Activated CD4-positive, alpha-beta T cell treated with anti-CD3 and anti-CD28 coated beads, Interleukin-10, Interleukin-2, amounts not matched to agents 100 ng/mL and 50 ng/mL, durations not matched to agents 16 hours and 8 hours (primary cell): ENCODE measurements at places on chromosomes 13 and 19.
A peak's percentile ranks its signal among the peaks of the same experiment; 100 is the strongest.

- DNase-seq: no peak
Measured at GRCh38 chr13:46662690-46663089, 109.7 kb downstream of the LRCH1 start.

GRCh38 chr13:90485436-90485835, 862.1 kb upstream of the MIR17HG start:
- no peak for DNase-seq

DNA sequence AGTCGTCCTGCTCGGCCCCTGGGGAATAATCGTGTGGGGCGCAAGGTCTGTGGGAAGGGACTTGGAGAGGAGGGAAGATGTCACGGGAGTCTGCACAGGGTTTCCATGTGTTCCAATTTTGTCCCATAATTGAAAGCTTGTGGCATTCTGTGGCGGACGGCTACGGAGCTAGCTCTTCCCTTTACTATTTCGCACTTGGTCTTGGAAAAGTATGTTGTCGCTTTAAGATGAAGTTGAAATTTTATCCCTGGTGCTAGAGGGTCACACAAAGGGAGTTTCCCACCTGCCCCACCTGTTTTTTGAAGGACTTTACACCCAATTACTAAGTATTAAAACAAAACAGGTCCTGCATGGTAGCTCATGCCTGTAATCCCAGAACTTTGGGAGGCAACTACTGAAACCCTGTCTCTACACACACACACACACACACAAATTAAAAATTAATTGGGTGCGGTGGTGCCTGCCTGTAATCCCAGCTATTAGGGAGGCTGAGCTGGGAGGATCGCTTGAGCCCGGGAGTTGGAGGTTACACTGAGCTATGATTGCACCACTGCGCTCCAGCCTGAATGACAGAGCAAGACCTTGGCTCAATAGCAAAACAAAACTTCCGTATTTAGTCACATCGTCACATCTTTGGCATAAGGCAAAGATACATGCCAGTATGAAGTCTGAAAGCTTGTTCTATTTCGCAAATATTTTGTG, 967 bp upstream of the TPT1 start:
- no peak for DNase-seq

GRCh38 chr19:45889210-45889885, 3.4 kb upstream of the IRF2BP1 start:
- no peak for DNase-seq

DNA sequence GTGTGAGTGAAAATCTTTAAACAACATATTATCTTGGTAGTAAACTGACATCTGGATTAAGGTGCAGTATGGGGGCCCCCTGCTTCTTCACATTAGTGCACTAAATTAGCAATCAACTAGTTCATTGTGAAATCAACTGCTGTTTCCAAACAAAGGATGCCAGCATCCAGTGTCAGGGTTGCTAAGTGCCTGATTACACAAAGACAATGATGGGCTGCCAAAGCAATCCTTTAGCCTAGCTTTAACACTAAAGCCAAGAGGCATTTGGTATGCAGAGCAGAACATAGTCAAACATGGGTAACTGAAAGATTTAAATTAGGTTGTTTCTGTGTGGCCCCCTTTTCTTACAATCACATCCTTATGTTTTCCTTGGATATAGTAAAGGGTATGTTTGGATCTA, 543.1 kb upstream of the SLITRK5 start:
- no peak for DNase-seq

DNA sequence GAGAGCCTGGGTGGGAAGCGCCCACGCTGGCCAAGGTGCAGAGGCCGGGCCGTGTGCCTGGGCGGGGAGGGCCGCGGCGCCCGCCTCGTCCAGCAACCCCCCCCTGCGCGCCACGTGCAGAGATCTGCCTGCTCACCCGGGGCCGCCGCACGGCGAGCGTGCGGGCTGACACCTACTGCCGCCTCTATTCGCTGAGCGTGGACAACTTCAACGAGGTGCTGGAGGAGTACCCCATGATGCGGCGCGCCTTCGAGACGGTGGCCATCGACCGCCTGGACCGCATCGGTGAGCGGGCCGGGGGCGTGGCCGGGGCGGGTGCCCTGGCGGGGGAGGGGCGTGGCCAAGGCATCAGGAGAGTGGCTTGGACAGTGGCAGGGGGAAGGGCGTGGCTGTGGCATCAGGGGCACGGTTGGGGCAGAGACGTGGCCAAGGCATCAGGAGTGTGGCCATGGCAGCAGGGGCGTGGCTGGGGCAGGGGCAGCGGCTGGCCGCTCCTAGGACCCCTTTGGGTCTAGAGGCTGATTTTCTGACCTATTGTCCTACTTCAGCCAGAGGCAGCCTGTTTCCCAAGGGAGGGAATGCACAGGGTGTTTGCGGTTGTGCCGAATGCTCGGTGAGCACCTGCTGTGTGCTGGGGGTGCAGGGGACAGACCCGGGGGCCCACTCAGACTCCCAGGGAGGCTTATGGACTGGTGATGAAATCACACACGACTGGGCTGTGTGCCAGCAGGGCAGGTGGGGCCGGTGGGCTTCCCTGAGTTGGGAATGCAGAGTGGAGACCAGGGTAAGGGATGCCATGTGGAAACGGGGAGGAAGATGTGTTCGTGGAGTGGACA, 19.4 kb downstream of the POLRMT start:
- no peak for DNase-seq

- DNase-seq: peak; percentile 45
Measured at GRCh38 chr19:39335168-39335548, 685 bp downstream of the GMFG start.
